ENCODE measurements at places on chromosomes 11 and 22.

DNA sequence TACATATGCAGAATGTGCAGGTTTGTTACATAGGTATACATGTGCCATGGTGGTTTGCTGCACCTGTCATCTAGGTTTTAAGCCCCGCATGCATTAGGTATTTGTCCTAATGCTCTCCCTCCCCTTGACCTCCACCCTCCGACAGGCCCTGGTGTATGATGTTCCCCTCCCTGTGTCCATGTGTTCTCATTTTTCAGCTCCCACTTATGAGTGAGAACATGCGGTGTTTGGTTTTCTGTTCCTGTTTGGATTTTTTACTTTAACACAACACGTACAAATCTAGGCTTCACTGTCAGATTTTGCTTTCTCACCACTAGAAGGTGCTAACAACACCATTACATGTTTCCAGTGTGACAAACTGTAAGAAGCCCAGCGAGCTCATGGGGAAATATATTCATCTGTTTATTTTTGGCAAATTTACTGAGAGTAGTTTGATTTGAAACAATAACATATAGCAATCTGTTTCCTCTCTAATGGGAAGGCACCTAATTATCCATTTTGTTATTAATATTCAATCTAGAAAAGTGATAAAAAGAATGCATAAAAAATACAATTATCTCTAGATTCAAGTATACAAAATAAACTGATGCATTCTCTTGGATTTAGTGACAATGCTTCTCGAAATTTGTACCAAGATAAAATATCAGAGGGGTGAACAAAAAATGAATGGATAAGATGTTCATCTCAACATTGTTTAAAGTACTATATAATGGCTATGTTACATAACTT, 23.2 kb upstream of the BIRC3 start:
- DNase-seq, result peak; percentile 75

DNA sequence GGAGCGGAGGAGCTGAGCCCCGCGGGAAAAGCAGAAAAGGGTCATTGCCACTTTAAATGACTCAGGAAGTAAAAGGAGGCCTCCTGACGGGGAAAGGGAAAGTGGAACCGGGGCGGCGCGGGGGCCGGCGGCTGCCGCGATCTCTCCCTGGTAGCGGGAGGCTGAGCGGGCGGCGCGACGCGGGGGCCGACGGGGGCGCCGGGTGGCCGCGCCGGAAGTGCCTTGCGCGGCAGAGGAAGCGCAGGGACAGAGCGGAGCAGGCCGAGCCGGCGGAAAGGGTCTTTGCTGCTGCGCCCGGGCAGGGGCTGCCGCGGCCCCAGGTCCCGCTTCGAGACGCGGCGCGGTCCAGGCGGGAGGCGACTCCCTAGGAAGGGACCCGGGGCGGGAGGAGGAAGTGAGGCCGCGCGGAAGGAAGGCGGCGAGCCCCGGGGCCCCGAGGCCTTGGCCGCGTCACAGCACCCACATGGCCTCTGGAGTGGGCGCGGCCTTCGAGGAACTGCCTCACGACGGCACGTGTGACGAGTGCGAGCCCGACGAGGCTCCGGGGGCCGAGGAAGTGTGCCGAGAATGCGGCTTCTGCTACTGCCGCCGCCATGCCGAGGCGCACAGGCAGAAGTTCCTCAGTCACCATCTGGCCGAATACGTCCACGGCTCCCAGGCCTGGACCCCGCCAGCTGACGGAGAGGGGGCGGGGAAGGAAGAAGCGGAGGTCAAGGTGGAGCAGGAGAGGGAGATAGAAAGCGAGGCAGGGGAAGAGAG, at the start of gene TRIM44:
Gene TRIM44, plus strand, starts transcription at position 127 of the 759 bp plus-strand sequence. Its CDS starts 337 bp downstream, at position 464.
- DNase-seq, result peak; percentile 87

- DNase-seq, result peak; percentile 79
Measured at GRCh38 chr22:36546092-36546804, 17.3 kb upstream of the EIF3D start.

DNA sequence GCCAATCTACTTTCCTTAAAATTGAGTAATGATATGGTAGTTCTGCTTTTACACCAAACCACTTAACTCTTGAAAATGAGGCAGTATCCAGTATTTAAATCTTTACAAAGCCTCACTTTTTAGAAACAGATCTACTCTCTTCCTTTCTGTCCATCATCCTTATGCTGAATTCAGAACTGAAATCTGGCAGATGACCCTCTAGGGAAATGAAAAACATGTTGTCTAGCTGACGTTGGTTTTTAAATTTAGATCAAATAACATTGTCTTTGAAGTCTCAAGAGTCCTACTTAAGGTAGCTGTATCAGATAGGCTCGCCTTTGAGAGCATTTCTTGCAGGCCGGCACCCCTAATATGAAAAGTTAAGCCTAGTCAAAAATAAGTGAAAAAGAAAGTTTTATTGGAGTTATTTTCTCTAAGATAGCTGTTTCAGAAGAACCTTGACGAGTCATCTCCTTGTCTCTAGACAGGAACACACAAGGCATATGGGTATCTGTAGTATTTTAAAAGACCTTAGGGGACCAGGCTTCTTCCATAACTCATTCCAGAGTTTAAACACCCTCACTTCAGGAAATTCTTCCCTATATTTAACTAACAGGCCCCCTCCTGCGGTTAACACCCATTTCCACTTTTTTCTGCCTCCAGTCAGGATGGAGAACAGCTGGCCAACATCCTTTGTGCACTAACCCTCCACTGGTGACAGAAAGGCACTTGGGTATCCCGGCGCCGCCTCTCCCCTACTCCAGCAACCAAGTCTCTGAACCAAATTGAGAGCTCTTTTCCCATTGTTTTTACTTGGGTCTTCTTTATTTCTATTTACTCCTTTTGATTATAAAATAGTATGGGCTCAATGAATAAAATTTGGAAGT, 81.2 kb downstream of the WNT11 start:
- no peak for DNase-seq

DNA sequence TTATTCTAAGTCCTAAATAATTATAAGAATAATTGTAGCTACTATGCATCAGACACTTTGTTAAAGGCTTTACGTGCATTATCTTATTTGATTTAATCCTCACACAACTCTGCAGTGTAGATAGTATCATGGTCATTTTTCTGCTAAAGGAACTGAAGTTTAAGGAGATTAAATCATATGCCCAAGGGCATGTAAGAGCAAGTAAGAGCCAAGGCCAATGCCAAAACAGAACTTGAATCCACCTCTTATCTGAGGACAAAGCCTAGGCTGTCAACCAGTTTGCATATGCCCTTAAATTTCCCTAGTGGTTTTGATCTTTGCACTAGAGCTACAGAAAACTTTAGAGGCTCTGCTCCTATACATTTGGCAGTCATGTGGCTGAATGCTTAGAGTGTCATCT, 65.6 kb upstream of the OR5AK2 start:
- DNase-seq, result no peak
